ENCODE measurements at places on chromosomes 3 and 15. TPM values are rescaled to one million over a fixed set of nuclear protein-coding genes. Genes with fewer than 3 reads are reported as not detected.

AGBL1 gene
- total RNA-seq, result 0.49 TPM

- no peak for DNase-seq
Measured at GRCh38 chr3:42582474-42583070, 805 bp upstream of the SEC22C start.

DNA sequence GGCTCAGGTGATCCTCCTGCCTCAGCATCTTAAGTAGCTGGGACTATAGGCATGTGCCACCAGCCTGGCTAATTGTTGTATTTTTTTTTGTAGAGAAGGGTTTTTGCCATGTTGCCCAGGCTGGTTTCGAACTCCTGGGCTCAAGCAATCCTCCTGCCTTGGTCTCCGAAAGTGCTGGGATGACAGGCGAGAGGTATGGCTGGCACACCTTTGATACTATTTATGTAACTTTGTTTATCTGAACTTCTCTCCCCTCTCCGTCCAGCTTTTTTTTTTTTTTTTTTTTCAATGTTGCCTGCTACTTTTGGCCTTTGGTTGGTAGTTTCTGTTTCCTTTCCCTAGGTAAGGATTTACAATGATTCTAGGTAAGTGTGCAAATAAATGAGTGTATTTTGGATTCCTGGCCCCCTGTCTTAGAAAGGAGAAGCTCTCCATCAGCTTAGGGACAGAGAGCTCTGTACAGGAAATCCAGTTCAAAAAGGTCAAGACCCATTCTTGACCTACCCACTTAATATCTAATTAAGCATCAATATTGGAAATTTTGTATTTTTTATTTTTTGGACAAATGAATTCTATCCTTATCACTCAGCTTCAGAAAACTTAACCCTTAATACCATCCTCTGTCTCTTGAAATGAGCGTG, 6.8 kb downstream of the ARL6IP5 start:
- DNase-seq, result no peak

SPCS1 gene
- 60.0 TPM for total RNA-seq

DNA sequence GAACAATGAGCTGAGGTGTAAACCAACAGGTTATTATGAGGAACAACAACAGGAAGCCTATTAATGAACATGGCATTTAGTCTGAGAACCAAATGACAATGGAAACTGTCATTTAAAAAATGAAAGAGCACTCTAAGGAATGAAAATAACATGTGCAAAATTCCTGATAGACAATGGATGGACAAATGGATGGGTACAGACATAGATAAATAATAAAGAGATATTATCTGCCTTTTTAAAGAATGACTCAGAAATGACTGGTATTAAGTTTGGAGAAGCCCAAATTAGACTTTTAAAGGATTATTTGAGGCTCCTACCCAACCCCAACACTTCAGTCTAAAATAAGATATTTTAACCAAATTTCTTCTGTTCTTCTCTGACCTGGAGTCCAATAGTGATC, 650.5 kb upstream of the ZNF385D start:
- DNase-seq, result no peak

DNA sequence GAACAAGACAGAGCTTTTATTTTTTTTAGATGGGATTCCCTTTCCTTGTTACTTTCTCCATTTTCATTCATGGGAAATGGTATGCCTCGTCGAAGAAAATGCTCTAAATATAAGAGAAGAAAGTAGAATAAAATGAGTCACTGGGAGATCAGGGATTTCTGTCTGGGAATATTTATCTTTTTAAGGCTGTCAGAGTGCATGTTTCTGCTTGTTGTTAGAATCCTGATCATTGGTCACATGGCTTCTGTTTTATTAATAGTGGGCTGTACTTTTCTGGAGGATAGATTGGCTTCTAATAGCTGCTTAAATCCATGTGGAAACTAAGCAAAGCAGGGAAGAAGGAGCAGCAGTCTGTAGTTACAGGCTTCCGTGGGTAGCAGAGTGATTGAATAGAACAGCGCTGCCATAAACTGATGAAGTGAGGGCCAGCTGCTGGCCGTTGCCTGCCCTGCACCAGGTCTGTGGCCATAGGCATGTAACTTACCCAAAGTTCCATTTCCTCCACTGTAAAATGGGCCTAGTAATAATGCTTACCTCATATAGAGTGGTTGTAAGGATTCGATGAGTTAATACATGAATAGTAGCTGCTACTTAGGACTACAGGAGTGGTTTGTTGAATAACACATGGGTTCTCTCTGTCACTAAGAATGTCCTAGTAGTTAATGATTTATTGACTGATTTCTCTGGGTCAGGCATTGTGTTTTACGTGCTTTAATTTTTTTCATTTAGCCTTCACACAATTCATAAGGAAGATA, 289.9 kb downstream of the SATB1 start:
- no peak for DNase-seq

DNA sequence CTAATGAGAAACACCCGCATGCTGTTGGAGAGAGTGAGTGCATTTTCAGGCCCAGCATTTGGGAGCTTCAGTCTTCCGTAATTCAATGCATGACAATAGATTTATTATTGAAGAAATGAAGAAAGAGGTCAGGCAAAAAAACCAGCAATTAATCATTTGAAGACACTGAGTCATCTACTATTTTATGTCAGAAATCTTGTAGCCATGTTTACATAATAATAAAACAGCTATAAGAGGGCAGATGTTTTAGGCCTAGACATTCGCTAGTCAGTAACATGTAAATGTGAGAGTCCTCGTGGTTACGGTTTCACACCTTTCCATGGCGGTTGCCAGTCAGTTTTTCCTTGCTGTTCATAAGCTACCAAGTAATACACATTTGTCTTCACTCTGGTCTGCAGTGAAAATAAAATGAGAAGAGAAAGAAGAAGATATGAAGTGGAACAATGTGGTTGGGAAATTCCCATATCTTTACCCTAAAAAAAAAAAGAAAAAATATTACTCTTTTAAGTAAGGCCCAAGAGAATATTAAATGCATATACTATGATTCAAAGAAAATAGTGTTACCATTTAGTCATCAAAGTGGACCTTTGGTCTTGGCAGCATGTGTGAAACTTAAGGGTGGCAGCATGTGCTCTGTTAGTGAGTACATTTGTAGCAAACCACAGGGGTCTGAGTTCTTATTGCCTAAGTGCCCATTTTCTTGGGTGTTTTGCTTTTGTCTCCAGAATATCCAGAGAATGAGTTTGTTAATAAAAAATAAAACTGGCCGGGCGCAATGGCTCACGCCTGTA, 140.5 kb upstream of the TBL1XR1 start:
- DNase-seq, result no peak

FES gene
- 44.8 TPM for total RNA-seq
